ENCODE measurements at places on chromosomes 6 and 20.

DNA sequence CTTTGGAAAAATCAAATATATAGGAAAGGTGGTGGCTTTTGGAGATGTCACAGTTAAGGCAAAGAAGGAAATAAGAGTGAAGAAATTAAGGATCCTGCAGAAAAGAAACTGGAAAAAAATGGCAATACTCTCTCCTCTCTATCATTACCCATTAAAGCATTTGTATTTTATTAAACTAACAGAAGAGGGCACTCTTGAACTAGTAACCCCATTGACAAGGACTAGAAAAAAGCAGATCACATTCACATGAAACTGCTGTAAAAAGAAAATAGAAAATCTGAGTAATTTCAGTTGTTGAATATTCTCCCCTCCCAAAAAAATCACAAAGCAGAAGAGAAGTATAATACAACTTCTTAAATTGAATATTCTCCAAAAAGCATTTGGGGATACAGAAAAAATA lies 104.1 kb upstream of the SLC35B3 start:
- no peak for DNase-seq

DNA sequence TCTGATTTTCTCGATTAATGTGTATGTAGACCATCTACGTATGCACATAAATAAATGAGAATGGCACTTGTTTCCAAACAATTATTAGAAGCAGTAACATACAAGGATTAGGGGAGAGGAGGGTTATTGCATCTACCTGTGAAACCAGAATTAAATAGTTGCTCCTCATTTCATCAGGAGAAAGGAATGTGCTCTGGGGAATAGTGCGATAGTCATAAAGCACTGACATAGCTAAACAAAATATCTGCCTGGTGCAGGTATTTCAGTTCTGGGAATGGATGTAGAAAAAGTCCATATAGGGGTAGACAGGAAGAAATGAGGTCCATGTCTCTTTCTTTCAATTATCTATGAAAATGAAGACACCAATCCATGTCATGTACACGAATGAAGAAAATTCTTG lies 1.6 kb upstream of the ID4 start:
- DNase-seq: no peak

DNA sequence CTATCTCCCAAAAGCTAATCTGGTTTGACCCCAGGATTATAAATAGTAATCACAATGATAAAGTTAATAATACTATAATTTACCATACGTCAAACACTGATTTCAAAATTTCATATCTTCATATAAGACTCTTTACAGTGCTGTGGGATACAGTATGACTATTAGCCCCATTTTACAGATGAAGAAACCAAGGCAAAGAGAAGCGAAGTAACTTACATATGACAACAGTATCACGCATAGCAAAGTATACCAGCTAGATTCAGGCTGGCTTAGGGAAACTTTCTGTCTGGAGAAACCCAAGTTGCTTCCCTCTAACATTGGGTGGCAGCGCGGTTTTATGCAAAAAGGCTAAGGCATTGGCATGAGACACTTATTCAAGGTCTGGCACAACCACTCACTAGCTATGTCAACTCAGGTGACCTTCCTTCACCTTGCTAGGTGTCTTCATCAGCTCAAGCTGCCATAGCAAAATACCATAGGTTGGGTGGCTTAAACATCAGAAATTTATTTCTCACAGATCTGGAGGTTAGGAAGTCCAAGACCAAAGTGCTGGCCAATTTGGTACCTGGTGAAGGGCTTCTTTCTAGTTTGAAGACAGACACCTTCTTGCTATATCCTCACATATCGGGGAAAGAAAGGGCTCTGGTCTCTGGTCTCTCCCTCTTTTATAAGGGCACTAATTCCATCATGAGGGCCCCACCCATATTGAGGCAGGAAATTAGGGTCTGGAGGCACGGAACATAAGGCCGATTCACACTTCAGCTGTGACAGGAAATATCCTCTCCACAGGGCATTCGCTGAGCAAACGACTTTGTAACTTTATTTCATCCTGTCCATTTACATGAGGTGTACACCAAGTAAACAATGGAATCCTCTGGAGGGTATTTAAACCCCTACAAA lies 22.4 kb upstream of the UTRN start:
- DNase-seq: no peak

GRCh38 chr6:154457046-154457713 lies 53.3 kb downstream of the CNKSR3 start:
- no peak for DNase-seq

- DNase-seq: no peak
These were observed 110.8 kb downstream of the EDN3 start for GRCh38 chr20:59411170-59411569.

GRCh38 chr20:11130554-11131166 lies 456.9 kb upstream of the JAG1 start:
- no peak for DNase-seq

GRCh38 chr6:1942834-1943233 lies 302.6 kb downstream of the GMDS start:
- DNase-seq: no peak

DNA sequence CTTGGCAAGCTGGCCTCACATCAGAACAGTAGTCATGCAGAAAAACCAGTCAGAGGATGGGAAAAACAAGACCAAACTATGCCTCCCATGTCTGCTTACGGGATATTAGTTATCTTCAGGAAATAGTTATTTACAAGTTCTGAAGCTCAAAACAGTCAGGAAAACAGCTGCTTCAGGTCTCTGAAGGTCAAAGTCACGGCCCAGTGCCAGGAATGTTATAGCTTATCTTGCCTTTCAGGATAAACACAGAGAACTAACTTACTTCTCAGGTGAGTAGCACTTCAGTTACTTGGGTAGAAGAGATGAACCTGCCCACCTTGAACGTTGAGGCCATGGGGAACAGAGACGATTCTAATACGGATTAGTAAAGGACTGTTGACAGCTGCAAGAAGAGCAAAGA lies 310.7 kb downstream of the KIF16B start:
- no peak for DNase-seq

DNA sequence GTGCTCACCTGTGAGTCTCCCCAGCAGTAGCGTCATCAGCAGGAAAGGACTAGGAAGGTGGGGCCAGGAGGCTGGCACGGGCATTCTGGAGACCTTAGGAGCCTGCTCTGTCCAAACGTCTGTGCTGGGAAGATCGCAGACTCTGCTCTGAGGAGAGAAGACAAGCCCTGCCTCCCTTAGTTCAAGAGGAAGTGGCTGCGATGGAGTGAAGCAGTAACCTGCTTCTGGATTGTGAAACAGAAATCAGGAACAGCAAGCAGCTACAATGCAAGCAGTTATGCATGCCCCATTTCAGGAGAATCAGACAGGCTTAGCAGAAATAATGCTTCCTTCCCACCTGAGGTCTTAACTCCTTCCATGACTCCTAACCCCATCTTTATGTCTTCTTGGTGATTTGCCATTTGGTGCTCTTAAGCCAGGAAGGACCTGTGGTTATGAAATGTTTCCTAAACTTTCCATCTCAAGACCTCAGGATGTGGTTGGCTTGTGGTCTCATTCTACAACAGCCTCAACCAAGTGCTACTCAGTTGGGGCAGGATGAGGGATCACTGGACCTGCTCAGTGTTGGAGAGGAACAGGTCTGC lies at the start of gene SIRPB1:
SIRPB1 (minus strand) TSS at position 149 of the 584 bp plus-strand sequence; CDS start at position 84, 65 bp downstream.
- DNase-seq: no peak

Data from HS-5 (cell line).